ENCODE measurements at places on chromosomes 2 and 18.

GRCh38 chr18:44885507-44885906 is 204.8 kb downstream of the SETBP1 start:
- no peak for DNase-seq

DNA sequence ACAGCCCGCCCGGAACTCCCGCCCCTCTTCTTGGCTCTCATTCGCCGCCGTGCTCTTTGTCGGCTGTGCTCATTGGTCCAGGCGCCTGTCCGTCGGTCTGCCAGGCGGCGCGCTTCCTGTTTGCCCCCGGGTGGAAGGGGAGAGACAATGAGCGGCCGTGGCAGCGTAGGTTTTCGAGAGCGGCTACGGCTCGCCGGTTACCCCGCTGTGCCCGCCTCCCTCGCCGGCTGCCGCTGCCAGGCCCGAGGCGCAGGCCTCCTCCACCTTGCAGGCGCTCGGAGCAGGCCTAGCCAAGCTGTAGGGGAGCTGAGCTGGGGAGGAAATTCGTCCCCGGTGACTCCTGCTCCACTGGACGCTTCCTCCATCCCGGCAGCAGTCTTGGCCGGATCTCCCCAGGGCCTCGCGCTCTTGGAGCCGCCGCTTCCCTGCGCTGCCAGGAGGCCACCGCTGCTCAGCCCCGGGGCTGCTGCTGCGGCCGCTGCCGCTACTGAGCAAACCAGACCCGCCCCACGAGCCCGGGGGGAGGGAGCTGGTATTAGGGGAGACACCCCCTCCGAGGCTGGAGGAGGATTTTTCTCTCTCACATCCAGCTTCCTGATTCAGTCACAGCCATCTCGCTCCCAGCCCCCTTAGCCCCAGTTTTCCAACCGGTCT is at the start of gene SP3:
Gene SP3, minus strand, starts transcription at position 2 of the 654 bp plus-strand sequence. CDS start 202 bp downstream, outside the sequence.
- peak; percentile 94 for DNase-seq

DNA sequence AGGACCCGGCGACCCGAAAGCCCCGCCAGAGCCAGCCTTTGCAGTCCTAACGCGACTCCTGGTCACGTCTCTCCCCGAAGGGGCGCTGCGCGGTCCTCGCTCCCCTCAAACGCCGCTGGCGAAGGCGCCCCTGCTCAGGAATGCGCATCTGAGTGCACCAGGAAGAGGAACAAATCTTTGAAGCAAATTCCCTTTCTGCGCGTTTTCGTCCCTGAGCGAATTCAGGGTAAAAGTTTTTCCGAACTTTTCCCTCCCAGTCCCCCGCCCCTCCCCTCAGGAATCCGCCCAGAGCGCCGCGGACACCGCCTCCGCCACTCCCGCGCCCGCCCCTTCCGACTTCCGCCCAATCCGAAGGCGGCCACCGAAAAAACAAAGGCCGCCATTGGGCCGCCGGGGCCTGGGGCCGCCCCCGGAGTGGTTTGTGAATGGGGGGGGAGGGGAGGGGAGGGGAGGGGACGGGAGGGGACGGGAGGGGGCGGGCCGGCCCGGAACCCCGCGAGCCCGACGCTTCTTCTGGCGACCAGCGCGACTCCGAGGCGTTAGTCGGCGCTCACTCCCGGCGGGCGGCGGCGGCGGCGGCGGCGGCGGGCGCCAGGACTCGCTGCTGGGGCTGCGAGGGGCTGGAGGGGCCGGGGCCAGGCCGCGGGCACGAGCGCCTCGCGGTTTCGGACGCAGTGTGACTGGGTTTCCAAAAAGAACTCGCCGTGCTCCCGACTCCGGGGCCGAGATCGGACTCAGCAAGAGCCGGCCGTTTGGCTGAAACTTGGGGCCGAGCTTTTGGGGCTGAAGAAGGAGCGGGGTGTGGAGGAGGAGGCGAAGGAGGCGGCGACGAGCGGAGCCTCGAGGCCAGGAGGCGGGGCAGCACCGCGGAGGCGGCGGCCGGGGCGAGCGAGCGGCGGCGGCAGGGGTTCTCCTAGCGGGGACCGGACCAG is at the start of gene FZD7:
Gene FZD7, plus strand, starts transcription at position 539 of the 932 bp plus-strand sequence. CDS start 793 bp downstream, outside the sequence.
- DNase-seq = peak; percentile 87

GRCh38 chr2:48383036-48383435 is 146.9 kb upstream of the STON1 start:
- DNase-seq = no peak

- no peak for DNase-seq
Measured at GRCh38 chr2:112242384-112242783, 12.5 kb downstream of the ZC3H8 start.

DNA sequence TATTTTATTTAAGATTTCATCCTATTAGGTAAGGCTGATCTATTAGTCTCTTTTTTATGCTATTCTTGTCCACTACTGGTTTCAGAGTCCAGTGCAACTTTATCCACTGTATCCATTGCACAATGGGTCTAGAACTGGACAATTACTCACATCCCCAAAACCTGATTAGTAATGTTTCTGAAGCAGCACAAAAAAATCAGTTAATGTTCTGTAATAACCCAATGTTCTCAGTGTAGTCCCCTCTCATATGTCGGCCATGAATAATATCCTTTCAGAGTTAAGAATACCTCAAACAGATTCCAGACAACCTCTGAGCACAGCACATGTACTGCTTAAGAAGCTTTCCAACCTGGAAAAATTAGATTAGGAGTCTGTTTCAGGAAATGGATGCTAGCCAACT is 29.7 kb downstream of the MGAT4A start:
- DNase-seq = no peak

- no peak for DNase-seq
Measured at GRCh38 chr2:174635015-174635593, 37.5 kb upstream of the WIPF1 start.

- DNase-seq = no peak
Measured at GRCh38 chr2:221943076-221943810, 355.6 kb downstream of the PAX3 start.

GRCh38 chr2:19673213-19673791 is 228.5 kb downstream of the TTC32 start:
- DNase-seq = no peak

DNA sequence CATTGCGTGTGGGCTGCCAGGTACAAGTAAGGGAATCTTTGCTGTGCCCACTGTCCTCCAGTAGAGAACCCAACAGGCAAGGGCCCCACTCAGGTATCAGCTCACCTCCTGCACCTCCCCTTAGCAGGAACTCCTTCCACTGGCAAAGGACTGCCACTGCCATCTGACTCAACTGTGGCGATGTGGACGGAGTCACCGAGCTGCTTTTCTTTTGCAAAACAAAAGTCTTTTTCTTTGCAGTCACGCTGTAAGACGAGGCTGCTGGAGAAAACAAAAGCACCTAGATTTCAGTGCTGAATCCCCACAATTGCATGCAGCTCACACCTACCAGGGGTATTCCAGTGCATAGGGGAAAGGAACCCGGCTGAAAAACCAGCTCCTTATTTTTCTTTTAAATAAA is 7.9 kb downstream of the MTERF4 start:
- no peak for DNase-seq

DNA sequence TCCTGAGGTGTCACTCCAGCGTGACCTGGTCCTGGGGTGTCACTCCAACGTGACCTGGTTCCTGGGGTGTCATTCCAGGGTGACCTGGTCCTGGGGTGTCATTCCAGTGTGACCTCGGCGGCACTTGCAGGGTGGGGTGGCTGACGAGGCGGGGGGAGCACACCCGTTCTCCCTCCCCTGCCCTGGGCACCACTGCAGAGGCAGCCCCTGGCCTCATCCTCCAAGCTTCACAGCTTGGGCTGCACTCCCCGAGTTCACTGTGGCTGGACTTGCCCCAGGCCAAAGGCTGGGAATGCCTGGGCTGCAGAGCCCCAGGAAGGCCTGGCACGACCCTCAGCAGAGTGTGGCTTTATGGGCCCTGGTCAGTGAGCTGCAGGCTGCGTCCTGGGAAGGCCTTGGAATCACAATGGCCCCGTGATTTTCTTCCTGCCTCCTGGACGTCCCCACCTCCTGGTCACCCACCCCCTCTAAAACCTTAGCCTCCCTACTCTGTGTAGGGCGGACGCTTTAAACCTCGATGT is 88.3 kb downstream of the NFATC1 start:
- DNase-seq = no peak

Data from AG04450 (cell line).